Fibroblast of skin of right quadriceps (primary cell): ENCODE measurements at places on chromosomes 12 and 14.

GRCh38 chr14:58815794-58816193 is 178.0 kb downstream of the DACT1 start:
- DNase-seq = peak; percentile 64

GRCh38 chr14:45743884-45744283 is 490.9 kb upstream of the MIS18BP1 start:
- no peak for DNase-seq

GRCh38 chr12:132449565-132450417 is 40.2 kb upstream of the FBRSL1 start:
- DNase-seq = no peak

DNA sequence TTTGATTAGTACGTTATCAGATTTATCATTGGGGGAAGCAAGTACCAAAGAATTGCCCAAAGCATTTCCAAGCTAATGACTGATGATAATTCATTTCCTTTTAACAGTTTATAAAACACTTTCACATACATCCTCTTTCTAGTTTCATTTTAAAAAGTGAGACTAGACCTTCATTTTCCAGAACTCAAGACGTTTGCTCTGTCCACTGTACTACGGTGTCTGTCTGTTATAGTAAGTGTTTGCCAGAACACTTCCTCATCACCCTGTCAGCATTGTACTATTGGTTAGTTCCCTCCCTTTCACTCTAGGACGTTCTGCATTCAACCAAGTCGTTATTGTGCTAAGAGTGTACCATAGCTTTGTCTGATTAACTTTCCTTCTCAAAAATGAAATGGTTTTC is 81.7 kb upstream of the TMEM263 start:
- DNase-seq = no peak

- DNase-seq = no peak
Measured at GRCh38 chr14:97077687-97078086, 280.5 kb downstream of the VRK1 start.

DNA sequence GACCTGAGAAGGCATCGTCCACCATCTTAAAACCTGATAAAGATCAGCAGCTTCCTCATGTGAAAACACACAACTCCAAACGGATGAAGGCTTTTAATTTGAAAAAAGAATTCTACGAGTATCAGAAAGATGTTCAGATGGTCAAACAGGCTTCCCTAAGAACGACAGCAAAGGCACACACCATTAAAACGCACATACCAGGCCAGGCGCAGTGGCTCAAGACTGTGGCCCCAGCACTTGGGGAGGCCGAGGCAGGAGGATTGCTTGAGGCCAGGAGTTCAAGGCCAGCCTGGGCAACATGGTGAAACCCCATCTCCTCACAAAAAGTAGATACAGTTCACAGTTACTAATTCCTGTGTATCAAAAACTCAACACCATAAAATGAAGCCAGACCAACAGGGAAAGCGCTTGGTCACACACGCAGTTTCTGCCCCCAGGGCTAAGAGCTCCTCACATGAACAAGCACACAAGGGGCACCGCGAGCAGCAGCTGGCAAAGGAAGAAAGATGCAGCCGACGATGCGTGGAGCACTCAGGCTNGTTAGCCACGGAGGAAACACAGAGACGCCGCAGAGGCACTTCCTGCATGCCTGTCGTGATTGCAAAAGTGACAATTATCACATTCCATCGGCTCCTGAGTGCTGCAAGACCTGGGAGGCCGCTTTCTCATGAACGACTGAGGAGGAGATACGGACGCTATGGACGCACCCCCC is 78.0 kb downstream of the NOC4L start:
- peak; percentile 65 for DNase-seq

GRCh38 chr14:33451211-33451610 is 499.7 kb downstream of the EGLN3 start:
- no peak for DNase-seq

- DNase-seq = peak; percentile 15
Measured at GRCh38 chr14:39006721-39007410, 96.2 kb downstream of the SEC23A start.

GRCh38 chr12:20963762-20964161 is 153.3 kb downstream of the SLCO1B3 start:
- DNase-seq = no peak

DNA sequence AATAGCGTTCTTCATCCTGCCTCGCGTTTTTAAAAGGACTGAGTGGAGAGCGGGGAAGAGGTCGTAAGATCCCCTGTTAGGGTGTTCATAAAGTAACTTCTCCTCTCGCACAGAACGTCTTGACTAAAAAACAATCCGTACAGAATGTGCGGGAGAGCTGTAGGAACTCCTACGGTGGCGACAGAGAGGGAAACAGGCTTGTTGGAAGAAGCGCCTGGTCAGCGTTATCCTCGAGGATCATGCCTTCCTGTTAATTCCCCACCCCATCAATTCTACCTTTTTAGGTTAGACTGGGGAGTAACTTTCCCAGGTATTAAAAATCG is 399 bp upstream of the WASHC4 start:
- no peak for DNase-seq

DNA sequence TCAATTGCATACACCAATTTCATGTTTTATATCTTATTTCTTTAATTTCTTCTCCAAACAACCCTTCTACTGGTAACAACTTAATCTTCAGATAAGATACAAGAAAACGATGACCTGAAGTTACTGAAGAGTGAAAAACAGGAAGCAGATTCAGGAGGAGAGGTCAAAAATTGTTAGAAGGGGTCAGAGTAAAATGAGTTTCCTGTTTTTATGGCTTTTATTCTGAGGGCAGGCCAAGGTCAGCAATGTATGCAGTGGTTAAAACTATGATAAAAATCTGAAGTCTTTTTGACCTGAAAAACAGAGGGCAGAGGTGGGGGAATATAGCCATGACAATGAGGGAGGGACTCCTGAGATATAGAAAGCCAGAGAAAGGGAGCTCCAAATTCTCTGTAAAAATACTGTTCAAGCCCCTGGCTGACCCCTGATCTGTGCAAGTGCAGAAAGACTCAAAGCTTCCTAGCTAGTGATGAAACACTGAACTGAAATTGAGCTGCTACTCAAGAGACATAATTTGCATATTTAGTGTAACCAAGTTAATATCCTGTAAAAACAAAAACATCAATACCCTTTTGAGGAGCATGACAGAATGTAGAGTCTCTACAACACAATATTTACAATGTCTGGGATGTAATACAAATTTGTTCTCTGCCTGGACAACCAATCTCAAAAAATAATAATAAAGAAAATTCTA is 514.3 kb upstream of the SEL1L start:
- no peak for DNase-seq

DNA sequence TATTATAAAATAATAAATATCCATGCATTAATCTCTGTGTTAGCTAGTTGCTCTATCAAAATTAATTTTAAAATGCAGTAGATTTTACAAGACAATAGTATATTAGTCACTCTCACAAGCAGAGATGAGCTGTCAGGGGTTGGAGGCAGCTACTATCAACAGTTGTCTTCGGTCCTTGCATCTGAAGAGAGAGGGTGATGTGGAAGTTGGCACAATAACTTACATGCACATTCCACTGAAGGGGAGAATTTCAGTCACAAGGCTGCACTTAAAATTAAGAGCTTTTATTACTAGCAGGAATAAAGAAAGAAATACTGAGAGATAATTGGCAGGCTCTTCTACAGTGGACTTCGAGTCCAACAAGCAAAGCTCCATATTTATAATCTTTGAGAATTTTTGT is 166.9 kb upstream of the DCN start:
- DNase-seq = no peak

- DNase-seq = peak; percentile 45
Measured at GRCh38 chr12:42482748-42483520, 106.6 kb downstream of the PRICKLE1 start.
